H1 (cell line): ENCODE measurements at places on chromosomes 2 and 18. TPM values are rescaled to one million over a fixed set of nuclear protein-coding genes. Genes with fewer than 3 reads are reported as not detected.

DNA sequence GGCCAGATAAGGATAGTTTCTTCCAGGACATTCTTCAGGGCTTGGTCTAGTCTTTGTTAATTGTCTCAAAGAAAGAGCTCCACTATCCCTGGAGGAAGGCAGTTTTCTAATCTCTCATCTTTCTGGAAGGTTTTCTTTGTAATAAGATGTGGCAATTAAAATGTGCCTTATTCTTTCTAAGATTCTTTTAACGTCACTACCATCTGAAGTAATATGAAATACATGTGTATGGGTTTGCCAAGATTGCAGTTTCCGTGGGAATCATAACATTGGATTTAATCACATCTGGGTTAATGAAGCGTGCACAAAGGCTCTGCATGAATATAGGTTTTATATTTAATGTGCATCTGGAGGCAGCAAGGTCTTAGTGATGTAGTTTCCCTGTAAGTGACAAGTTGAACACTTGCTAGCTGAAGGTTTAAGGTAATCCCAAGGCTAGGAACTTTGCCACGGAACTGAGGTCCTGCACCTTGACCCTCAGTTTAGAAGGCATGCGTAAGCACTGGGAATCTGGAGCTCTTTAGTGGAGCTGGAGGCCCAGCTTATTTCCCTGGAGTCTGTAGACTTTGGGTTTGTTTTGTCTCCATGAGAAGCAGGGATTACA lies 25.7 kb downstream of the DIS3L2 start:
- no peak overlapping the region for H3K27ac ChIP-seq
- H3K4me1 ChIP-seq: peaks cover 3% of the 10 kb centered on the region; the same call in 1 of the 2 replicates
- no peaks in the 10 kb centered on the region for H3K27me3 ChIP-seq
- no peak for DNase-seq
- H3K36me3 ChIP-seq: no peaks in the 10 kb centered on the region

DNA sequence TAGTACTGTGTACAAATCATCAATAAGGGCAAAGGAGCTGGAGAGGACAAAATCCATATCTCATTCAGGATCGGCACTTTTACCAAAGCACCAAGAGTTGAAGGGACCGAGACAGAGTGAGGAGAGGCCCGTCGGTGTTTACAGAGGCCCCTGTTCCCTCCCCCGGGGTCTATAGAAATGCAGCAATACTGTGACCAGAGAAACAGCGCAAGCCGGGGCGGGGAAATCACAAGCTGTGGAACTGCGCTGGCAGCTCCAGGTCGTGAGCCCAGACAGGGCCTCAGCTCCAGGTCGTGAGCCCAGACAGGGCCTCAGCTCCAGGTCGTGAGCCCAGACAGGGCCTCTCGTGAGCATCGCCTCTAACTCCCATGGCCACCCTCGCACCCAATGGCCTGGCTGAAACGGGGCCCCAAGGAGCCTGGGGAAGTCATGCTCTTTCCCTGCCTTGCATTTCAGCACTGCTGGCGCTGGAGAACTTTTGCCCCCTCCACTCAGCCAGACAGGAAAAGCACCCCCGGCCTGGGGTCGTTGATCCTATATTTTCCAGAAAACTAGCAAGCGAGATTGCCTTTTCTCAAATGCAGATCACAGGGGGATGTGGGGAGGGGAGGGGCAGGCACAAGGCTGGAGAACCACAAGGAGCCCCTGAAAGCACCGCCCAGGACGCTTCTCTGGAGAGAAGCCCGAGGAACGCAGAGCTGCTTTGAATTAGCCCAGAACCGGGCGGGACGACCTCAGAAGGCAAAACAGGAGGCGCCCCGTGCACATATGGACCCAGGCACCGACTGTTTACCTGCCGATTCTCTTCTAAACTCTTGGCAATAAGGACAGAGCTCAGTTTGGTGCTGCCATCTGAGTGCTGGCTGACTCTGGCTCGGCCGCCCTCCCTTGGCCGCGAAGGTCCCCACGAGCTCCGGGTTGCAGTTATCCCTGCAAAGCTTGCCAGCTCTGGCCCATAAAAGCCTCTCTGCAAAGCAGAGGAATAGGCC lies 223.7 kb downstream of the ACKR3 start:
- DNase-seq: peak; percentile 49
- no peak overlapping the region for H3K27ac ChIP-seq
- H3K36me3 ChIP-seq: no peaks in the 10 kb centered on the region
- H3K4me1 ChIP-seq: no peaks in the 10 kb centered on the region
- no peak overlapping the region for H3K4me3 ChIP-seq
- H3K27me3 ChIP-seq: no peaks in the 10 kb centered on the region

GRCh38 chr18:77524909-77525308 lies 275.3 kb downstream of the GALR1 start:
- no peaks in the 10 kb centered on the region for H3K4me1 ChIP-seq
- H3K36me3 ChIP-seq: no peaks in the 10 kb centered on the region
- no peaks in the 10 kb centered on the region for H3K27me3 ChIP-seq
- no peak for DNase-seq
- H3K27ac ChIP-seq: no peak overlapping the region
- no peak overlapping the region for H3K4me3 ChIP-seq

GRCh38 chr18:58269931-58270330 lies 225.9 kb downstream of the NEDD4L start:
- peaks cover 10% of the 10 kb centered on the region for H3K4me1 ChIP-seq
- DNase-seq: no peak
- no peak overlapping the region for H3K4me3 ChIP-seq

Gene DGKD
- 30.9 and 31.3 TPM in 2 replicates for total RNA-seq

Gene C2orf15
- 5.5 and 6.5 TPM in 2 replicates for total RNA-seq
